ENCODE measurements at places on chromosomes 12 and 14.

- no peak for DNase-seq
These were observed 403.1 kb downstream of the BCL11B start for GRCh38 chr14:98868866-98869265.

DNA sequence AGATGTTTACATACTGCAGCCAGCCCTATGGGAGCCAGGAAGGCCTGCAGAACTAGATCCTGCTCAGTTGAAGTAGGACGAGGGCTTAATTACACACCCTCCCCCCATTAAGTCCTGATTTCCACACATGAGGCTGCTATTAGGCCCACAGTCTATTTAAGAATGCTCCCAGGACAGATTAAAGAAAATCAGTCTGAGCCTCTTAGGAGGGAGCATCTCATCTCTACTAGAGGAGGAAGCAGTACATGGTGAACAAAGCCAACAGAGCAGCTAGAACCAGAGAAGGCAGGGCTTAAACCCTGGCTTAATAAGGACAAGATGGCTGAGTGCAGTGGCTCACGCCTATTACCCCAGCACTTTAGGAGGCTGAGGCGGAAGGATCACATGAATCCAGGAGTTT, 55.8 kb upstream of the ARHGAP5 start:
- DNase-seq = no peak

- no peak for DNase-seq
These were observed 46.1 kb downstream of the STX2 start for GRCh38 chr12:130792821-130793553.

DNA sequence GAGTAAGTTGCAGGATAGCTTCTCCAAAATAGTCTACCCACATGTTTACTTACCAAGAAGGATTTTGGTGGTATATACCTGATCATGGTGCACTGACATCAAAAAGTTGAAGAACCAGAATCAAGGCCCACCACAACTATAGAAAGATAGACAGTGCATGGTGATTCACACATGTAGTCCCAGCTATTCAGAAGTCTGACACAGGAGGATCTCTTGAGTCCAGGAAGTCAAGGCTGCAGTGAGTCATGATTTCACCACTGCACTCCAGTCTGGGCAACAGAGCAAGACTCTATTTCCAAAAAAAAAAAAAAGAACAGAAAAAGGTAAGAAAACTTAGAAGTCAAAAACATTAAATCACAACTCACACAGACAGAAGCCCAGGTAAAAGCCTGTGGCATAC, 422.2 kb upstream of the FOXG1 start:
- no peak for DNase-seq

GRCh38 chr12:113479216-113479589, 7.5 kb upstream of the LHX5 start:
- no peak for DNase-seq

DNA sequence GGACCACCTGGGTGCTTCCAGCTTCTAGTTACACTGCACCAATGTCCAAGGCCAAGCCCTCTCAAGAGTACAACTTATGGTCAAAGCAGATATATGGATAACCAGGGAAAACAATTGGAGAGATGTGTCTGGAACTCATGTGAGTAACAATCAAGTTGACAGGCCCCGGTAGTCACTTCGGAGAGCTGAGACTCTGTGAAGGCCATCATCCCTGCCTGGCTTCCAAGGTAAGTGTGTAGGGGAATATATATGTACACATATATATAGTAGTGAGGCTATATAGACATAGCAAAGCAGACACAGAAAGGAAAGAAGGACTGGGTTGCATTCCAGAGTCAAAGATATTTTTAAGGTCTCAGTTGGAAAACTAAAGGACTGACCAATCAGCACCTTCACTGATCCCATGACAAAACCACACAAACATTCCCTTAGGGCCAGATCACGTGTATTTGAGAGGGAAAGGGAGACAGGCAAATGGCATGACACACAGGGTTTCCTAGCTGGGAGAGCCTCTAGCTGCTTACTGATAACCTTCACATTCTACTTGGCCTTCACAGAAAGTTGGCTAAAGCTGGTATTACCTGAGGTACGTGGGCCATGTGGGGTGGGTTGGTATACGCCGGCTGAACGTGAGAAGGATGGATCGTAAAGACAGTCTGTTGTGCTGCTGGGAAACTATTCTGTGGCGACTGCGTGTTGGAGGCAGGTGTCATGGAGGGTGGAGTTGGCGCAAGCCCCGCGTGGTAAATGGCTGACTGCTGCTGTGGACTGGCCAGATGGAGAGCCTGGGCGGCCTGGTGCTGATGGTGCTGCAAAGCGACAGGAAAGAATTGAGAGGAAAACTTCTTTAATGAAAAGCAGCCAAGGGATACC, 50.0 kb downstream of the SH2B3 start:
- peak; percentile 81 for DNase-seq

DNA sequence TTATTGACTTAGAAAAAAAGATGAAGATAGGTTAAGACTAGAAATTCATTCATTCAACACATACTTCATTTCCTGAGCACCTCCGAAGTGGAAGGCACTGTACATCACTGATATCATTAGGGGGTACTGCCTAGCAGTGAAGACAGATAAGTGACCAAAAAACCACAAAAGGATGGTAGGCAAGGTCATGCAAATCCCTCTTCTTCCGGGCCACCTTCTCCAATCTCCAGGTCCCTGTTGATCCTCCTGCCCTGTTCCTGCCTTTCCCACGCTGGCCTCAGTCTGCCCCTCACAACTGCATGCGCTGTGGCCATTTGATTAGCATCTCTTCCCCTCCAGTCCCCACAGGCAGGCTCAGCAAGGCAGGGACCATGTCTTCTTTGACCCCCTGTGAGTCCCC, 60.8 kb downstream of the SETD3 start:
- no peak for DNase-seq

DNA sequence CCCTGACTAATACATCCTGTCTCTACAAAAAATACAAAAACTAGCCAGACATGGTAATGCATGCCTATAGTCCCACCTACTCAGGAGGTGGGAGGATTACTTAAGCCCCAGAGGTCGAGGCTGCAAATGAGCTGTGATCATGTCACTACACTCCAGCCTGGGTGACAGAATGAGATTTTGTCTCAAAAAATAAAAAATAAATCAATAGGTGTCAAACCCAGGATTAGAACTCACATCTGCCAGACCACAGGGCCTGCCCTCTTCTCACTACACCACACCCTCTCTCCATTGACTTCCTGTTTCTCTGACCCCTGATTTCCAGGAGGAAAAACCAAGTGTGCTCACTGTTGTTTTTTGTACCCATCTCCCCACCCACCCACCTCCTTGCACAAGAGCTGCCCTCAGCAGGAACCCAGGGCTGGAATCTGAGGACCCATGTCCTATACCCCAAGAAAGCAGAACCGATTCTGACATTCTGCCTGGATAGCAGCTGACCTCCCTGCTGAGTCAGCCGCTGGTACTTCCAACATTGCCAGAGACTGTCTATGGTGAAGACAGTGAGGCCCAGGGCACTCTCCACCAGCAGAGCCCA, 6.2 kb downstream of the CMKLR1 start:
- DNase-seq = no peak

DNA sequence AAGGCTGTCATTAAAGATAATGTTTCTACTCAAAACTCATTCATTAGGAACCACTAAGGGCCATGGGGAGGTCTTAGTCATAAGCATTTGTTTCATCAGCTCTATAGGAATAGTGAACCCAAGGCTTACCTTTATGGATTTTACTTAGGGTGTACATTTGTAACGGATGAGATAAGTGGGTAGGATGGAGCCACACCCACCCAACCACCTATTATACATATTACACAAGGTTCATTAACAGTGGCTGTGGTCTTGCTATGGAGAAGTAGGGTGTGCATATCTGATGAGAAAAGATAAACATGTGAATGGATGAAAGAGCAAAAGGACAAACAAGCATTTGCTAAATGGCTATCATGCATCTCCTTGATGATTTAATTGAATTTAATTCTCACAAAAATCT, 39.6 kb upstream of the ITPR2 start:
- no peak for DNase-seq

DNA sequence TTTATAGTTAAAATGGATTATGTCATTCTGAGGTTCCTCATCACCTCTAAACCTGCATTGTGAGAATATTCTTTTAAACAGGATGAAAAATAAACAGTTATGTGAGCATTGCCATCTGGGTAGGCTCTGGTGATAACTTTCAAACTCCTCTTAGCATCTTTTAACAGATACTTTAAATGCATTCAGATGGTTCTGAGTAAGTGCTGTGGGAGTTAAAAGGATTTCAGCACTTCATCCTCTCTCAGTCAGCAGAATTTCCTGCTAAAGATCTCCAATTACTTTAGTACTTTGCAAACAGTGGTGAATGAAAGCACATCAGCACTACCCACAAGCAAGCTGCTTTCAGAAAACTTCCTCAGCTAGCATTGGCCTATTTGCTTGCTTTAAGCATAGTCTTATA, 59.3 kb upstream of the TMTC1 start:
- no peak for DNase-seq

DNA sequence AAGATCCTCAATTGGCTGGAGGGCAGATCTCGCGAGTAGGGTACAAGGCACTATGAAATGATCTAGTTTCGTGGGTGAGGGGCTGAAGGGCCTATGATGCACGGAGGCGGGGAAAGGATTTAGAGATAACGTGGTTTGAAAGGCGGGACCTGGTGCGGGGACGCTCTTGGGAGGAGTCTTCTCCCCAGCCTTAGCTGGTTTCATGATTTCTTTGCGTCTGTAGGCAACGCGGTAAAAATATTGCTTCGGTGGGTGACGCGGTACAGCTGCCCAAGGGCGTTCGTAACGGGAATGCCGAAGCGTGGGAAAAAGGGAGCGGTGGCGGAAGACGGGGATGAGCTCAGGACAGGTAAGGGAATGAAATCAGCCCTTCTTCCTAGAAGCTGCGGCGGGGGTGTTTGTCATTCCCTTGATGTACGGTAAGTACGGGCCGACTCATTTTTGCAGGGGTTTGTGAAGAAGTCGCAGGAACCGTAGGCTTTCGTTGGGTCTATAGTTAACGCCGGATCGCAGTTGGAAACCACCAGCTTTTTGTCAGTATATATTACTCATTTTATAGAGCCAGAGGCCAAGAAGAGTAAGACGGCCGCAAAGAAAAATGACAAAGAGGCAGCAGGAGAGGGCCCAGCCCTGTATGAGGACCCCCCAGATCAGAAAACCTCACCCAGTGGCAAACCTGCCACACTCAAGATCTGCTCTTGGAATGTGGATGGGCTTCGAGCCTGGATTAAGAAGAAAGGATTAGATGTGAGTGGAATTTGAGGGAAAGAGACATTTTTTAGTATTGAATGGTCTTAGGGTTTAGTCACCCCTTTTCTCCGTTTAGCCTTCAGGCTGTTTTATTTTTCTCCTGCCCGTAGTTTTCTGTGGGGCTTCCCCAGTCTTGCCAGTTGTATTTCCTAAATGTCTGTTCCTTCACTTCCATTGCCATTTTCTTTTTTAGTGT, 602 bp downstream of the APEX1 start:
- DNase-seq = peak; percentile 89

- no peak for DNase-seq
These were observed 22.2 kb downstream of the AGAP2 start for GRCh38 chr12:57716305-57716704.

- DNase-seq = peak; percentile 76
These were observed 245.9 kb upstream of the DDHD1 start for GRCh38 chr14:53399057-53399456.

GRCh38 chr12:118164798-118165486, 29.0 kb downstream of the PEBP1 start:
- DNase-seq = peak; percentile 33

GRCh38 chr14:38951451-38951850, 151.6 kb downstream of the SEC23A start:
- DNase-seq = peak; percentile 38

DNA sequence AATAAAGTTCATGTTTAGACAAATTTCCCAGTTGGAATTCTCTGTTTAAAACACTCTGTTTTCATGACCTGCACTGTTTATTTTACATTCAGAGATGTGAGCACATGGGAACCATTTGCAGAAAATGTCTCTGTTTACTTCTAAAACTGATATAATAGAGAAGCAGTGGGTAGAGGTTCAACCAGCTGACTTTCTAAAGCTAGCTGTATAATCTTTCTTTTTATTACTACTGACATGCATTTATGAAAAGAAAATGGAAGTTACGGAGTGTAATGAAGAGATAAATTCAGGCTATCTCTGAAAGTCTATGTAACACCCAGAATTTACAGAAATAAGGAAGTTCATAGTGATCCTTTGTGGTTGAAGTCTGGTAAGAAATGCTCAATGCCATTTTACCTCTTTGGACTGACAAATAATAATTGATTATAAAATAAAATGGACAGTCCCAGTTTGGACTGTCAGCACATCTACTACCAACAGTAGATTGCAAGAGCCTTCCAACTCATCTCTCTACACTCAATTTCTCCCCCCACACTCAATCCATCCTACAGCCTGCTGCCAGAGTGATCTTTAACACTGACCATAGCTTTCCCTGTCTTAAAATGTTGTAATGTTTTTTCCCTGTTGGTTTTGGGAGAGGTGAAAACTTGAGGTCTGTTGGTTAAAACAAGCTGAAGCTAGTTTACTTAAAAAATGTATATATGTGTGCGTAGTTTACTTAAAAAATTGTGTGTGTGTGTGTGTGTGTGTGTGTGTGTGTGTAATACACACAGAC, 137.4 kb downstream of the AEBP2 start:
- peak; percentile 76 for DNase-seq

- DNase-seq = no peak
These were observed 74.7 kb downstream of the TRIM9 start for GRCh38 chr14:51020024-51020710.

- peak; percentile 50 for DNase-seq
These were observed 5.8 kb downstream of the CTDSP2 start for GRCh38 chr12:57840726-57841125.

GRCh38 chr14:54211551-54212308, 185.1 kb upstream of the CDKN3 start:
- DNase-seq = peak; percentile 79

GRCh38 chr12:46227616-46228015, 41.2 kb downstream of the SLC38A1 start:
- DNase-seq = no peak

DNA sequence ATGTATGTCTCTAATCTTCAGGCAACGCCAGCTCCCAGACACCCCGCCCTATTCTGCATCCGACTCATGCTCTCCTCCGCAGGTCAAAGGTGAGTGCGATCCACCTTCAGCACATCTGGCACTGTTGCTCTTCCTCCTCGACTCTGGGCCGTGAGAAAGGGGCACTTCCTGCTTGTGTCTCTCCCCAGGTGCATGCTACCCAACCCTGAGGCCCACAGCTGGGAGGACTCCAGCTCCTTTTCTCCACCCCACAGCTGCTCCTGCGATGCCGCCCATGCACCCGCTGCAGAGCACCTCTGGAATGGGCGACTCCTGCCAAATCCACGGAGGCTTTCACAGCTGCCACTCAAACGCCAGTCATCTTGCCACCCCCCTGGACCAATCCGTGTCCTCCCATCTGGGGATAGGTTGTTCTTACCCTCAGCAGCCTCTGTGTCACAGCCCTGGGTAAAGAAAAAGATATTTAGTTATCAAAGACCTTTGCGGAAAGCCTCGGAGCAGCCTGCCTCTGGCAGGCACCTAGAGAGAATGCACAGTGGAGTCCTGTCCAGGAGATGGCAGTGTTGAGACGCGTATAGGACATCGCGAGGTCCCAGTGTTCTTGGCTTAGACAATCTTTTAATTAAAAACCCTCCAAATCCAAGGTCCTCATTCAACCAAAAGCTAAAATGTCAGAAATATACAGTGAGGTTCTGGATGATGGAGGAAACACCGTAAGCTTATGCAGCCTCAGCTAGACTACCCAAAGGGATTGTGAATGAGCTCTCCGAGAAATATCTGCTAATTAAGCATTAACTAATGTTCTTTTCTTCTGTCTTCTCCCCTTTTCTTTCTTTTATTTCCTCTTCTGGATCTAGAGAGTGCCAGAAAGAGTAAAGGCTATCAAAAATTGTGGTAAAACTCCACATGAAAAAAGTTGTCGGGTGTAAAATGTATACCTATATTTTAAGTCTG, 54.3 kb downstream of the MYRFL start:
- DNase-seq = peak; percentile 69

- DNase-seq = no peak
These were observed 12.6 kb upstream of the TIGAR start for GRCh38 chr12:4308334-4308950.
